ENCODE measurements at places on chromosomes 16 and 17. TPM values are rescaled to one million over a fixed set of nuclear protein-coding genes. Genes with fewer than 3 reads are reported as not detected.

Gene SLC2A4
- total RNA-seq = 0.57 TPM

Gene TBC1D26
- total RNA-seq = not detected

Gene C16orf78
- not detected for total RNA-seq

Gene ANKS4B
- total RNA-seq = 0.03 TPM

All from A549 treated with Mapracorat at 1 μM for 4 hours (cell line).